ENCODE measurements at places on chromosomes 3 and 15. TPM values are rescaled to one million over a fixed set of nuclear protein-coding genes. Genes with fewer than 3 reads are reported as not detected.

- no peak for DNase-seq
Measured at GRCh38 chr15:54789376-54789775, 407.4 kb downstream of the RSL24D1 start.

DNA sequence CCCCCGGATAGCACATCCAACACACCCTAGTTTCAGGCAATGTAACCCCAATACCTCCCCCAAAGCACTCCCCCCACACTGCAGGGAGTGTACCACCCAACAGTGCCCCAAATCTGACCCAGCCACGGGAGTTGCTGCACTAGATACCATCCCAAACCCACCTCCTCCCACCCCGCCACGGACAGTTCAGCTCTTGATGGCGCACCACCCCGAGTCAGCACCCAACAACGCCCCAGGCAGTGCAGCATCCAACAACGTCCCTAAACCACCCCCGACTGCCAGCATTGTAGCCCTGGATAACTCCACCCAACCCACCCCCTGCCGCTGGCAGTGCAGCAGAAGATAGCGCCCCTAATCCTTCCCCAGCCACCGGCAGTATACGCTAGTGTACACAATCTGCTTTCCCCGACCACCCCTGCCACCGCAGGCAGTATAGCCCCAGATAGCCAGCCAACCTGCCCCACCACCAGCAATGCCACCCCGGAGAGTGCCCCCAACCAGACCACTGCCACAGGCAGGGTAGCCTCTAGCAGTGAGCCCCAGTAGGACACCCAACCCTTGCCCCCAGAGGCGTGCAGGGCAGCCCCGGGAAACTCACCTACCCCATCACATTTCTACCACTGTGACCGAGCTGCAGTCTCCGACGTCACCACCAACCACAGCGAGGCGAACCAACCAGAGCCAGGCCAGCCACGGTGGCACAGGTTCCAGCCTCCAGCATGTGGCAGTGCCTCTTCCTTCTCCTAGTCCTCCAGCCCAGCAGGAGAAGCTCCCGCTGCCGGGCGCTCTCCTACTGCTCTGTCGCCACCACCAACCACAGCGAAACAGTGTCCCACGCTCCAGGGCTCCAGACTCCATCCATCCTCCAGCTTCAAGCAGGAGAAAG is 178.1 kb downstream of the POTEB3 start:
- DNase-seq = no peak

The NEIL1 gene
- 20.4 TPM for total RNA-seq

The PEAK1 gene
- total RNA-seq = 27.0 TPM

DNA sequence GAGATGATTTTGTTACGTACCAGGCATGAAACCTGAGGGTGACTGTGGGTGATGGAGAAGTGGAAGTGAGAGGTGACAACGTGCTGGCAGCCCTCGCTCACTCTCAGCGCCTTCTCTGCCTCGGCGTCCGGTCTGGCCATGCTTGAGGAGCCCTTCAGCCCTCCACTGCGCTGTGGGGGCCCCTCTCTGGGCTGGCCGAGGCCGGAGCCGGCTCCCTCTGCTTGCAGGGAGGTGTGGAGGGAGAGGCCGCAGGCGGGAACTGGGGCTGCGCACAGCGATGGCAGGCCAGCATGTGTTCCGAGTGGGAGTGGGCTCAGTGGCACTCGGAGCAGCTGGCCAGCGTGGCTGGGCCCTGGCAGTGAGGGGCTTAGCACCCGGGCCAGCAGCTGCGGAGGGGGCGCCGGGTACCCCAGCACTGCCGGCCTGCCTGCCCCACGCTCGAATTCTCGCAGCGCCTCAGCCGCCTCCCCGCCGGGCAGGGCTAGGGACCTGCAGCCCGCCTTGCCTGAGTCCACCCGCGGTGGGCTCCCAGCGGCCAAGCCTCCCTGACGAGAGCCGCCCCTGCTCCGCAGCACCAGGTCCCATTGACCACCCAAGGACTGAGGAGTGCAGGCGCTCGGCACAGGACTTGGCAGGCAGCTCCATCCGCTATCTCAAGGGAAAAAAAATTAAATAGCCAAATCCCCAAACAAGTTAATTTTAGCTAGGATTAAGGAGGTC is 29.7 kb upstream of the MYRIP start:
- DNase-seq = no peak

The AP3B2 gene
- total RNA-seq = 1.4 TPM

DNA sequence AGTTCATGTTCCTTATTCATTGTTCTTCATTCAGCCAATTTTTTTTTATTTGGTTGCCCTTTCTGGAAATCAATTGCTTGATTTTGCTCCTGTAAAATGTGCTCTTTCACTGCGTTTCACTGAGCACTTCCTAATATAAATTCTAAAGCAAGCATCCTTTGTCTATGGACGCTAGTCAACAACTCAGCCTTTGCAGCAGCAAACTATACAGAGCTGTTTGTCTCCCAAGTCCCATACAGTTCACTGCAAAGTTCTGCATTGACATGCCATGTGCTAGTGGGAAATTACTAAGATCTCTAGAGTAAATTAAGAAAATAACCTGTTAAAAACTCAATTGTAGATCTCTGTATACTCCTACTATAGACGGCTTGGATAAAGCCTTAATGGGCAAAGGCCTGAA is 130.1 kb upstream of the BHLHE40 start:
- DNase-seq = no peak

GRCh38 chr3:188906236-188906635 is 265.5 kb upstream of the TPRG1 start:
- no peak for DNase-seq

- DNase-seq = no peak
Measured at GRCh38 chr15:80153900-80154299, 1.1 kb downstream of the FAH start.

DNA sequence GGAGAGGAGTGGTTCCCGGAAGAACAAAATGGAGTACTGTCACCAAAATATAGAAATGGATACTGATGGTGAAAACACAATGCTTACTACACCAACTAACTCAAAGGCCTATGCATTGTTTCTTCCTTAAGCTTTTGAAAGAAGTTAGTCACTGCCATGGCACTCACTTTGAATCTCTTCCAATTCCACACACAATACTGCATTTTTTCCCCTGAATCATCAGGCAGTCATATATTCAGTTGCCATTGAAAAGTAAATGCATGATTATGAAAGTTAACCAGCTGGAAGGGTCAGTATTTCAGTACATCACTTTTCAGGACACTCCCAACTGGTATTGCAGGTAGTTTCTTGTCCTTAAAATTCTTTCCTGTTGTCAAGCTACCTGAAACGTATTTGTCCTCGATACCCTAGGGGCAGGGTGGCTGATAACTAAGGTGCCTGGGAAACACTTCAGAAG is 9.0 kb upstream of the LRRFIP2 start:
- no peak for DNase-seq

DNA sequence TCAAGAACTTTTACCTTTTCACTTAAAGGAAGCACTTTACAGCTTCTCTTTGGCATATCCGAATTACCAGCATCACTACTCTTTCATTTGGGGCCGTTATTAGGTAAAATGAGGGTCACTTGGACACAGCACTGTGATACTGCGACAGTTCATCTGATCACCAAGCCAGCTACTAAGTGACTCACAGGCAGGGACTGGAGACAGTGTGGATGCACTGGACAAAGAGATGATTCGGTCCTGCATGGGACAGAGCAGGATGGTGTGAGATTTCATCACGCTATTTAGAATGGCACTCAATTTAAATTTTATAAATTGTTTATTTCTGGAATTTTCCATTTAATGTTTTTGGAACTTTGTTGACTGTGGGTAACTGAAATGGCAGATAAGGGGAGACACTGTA is 166.9 kb upstream of the IL12A start:
- DNase-seq = no peak

- DNase-seq = no peak
Measured at GRCh38 chr3:194399166-194399565, at the start of gene GP5. TSS of gene GP5 (minus strand) at chr3:194399266. CDS start at chr3:194398282, 984 bp downstream.

DNA sequence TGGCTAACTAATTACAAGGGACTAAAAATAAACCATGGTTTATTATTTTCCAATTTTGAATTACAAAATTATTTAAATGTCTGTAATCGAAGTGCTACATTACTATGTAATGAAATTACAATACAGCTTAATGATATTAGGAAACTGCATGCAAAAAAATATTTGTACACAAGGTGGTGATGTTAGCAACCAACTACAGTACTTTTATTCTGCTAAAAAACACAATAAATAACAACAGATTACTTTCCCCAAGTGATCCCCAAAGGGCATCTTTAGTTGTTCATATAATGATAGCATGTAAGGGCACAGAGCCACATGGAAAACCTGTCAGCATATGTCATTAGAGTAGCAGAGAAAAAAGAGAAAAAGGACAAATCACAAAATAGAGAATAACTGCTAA is 147.5 kb upstream of the SOX2 start:
- DNase-seq = no peak

The AADACL2 gene
- not detected for total RNA-seq

DNA sequence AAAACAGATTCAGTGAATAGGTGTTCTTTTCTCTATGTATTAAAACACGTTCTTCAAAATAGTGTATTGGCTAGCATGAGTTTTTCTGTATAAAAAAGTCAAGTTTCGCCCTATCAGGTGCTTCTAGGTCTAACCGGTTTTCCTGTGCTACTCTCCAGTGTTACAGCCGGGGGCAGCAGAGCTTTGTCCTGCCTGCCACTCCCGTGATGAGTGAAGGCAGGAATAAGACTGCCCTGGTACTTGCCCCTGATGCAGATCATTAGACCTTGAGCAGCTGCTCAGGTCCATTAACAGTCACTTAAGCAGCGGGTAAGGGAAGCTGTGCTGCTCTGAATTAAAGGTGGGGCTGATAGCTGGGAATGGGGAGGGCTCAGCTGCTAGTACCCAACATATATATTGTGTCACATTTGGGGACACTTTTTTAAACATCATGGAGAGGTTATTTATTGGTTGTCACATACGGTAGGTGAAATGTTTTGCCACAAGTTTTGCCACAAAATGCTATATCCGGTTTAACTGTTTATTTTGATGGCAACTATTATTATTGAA is 1.3 kb upstream of the UNC13C start:
- no peak for DNase-seq

- no peak for DNase-seq
Measured at GRCh38 chr3:59968513-59969045, 918.8 kb upstream of the CFAP20DC start.

DNA sequence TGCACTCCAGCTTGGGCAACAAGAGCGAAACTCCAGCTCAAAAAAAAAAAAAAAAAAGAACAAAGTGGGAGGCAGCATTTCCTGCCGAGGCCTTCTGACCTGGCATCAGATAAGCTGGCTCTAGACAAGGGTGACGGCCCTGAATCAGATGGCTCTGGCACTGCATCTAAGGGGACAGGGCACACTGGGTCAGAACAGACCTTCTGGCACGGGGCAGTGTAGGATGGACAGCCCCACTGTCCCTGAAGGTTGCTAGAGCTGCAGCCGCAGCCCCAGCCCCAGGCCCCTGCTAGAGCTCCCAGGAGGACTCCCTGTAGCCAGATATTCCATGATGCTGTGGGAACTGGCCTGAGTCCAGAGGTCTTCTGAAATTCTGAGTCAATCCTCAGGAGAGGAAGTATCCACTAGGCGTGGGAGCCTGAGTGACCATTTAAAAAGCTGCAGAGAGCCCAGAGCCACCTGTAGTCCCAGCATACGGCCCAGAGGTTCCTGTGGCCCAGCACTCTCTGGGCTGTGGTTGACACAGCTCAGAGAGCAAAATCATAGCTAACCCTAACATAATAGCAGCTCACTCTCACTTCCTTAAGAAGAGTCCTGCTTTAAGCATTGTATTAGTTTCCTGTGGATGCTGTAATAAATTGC is 69.2 kb upstream of the MFGE8 start:
- no peak for DNase-seq

- DNase-seq = no peak
Measured at GRCh38 chr3:110067527-110067926, 730.2 kb upstream of the DPPA4 start.

GRCh38 chr3:7787871-7788828 is 713.5 kb upstream of the LMCD1 start:
- no peak for DNase-seq

GRCh38 chr3:148089171-148089570 is 608.5 kb upstream of the AGTR1 start:
- DNase-seq = no peak

The CFAP100 gene
- not detected for total RNA-seq

GRCh38 chr3:188486126-188486525 is 332.2 kb downstream of the LPP start:
- no peak for DNase-seq

The RNU5B-1 gene
- total RNA-seq = not detected

The C3orf18 gene
- 21.4 TPM for total RNA-seq

GRCh38 chr15:68634531-68634930 is 55.7 kb downstream of the CORO2B start:
- no peak for DNase-seq

GRCh38 chr15:73270366-73271097 is 98.2 kb downstream of the HCN4 start:
- DNase-seq = no peak

DNA sequence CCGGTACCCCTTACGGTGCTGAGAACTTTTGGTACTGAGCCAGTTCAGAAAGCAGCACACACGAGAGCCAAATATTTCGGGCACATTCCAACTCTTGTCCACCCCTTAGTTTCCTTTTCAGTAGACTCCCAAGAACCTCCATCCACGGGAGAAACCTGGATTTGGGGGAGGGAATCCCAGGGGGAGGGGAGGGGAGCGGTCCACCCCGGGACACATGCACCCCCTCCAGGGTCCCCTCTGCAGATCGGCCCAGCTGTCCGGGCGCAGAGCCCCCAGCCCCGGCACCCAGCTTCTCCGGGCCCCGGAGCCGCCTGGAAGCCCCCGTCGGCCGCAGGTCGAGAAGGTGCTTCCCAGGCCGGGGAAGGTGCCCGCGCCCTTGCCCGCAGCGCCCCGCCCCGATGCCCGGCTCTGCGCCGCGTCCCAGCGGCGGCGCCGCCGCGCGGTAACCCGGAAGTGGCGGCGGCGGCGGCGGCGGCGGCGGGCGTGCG is 455 bp upstream of the ABHD17C start:
- peak; percentile 9 for DNase-seq

GRCh38 chr15:63190769-63191649 is 1.6 kb downstream of the RAB8B start:
- DNase-seq = no peak

DNA sequence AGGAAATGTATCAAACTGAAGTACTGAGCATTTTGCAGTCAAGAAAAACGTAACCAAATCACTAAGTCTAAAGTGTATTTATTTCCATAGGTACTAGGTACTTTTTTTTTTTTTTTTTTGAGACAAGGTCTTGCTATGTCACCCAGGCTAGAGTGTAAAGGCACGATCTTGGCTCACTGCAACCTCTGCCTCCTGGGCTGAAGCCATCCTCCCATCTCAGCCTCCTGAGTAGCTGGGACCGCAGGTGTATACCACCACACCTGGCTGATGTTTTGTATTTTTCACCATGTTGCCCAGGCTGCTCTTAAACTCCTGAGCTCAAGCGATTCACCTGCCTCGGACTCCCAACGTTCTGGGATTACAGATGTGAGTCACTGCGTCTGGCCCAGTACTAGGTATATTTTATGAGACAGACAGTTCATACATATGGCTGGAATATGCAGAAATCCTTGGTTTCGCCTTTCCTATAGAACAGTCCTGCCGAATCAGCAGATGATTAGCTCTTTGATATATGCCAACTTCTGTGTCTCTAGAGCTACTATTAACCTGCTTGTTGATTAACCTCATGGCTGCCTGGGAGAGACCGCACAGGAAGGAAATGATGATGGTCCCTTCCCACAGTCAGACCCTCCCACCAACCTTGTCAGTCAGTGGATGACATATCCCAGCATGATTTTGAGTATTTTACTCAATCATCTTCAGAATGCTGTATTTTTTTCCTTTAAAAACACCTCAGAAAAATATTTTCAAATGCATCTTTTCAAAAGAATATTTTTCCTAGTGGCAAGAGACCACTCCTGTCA is 32.3 kb downstream of the TMOD3 start:
- peak; percentile 23 for DNase-seq

The KLHDC8B gene
- 4.9 TPM for total RNA-seq

The ELL3 gene
- total RNA-seq = 4.5 TPM

GRCh38 chr3:157840564-157840963 is 265.7 kb downstream of the SHOX2 start:
- DNase-seq = no peak
